ENCODE measurements at places on chromosomes 4 and X.

DNA sequence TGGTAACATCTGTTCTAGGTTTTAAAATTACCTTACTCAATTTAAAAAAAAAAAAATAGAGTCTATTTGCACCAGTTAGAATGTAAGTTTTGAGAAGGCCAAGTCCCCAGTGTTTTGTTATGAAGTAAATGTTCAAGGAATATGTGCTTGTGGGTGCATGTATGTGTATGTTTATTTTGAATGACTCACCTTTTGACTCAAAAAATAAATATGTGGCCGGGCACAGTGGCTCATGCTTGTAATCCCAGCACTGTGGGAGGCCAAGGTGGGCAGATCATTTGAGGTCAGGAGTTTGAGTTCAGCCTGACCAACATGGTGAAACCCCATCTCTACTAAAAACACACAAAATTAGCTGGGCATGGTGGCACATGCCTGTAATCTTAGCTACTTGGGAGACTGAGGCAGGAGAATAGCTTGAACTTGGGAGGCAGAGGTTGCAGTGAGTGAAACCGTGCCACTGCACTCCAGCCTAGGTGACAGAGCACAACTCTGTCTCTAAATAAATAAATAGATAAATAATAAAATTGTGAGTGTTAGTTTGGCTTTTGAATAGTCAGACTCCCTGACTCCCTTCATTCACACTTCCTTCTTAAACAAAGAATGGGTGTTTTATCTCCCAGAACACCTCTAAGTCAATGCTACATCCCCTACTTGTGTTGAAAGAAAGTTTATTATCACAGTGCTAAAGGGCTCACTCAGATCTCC, 511.3 kb upstream of the PCDH7 start:
- no peak for DNase-seq

- DNase-seq, result peak; percentile 14
Observed at GRCh38 chr4:79652232-79652631, 244.2 kb upstream of the GK2 start.

DNA sequence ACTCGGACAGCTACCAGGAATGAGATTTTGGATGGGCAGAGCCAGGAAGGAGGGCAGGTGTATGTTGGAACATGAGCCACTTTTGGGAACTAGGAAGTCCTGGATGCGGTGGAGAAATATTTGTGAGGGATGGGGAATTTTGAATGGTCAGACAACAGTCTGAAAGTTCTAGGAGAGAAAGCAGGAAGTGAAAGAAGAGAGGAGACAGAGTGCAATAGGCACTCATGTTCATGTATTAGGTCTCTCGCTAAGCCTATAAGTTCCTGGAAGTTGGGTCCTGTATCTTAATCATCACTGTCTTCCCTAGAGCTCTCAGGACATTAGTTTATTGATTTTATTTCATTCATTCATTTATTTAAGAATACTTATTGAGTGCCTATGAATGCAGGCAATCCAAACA, 65.7 kb upstream of the CITED1 start:
- no peak for DNase-seq

DNA sequence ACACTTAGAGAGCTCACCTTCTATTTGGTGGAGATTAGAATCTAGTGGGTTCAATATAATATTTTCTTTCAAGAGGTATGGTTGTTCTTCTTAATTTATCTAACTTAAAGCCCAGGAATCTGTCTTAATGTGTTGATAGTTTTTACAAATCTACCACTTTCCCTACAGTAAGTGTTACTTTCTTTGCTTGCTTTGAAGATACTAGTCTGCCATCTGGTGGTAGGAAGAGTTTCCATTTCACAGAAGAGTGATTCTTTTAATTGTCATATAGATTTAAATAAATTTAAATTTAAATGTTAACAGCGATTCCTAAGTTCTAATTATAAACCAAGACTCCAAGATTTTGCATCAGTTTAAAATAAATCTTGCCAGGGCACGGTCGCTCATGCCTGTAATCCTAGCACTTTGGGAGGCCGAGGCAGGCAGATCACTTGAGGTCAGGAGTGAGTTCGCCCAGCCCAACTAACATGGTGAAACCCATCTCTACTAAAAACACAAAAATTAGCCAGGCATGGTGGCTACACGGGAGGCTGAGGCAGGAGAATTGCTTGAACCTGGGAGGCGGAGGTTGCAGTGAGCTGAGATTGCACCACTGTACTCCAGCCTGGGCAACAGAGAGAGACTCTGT, 43.5 kb downstream of the NUDT9 start:
- DNase-seq, result peak; percentile 58

DNA sequence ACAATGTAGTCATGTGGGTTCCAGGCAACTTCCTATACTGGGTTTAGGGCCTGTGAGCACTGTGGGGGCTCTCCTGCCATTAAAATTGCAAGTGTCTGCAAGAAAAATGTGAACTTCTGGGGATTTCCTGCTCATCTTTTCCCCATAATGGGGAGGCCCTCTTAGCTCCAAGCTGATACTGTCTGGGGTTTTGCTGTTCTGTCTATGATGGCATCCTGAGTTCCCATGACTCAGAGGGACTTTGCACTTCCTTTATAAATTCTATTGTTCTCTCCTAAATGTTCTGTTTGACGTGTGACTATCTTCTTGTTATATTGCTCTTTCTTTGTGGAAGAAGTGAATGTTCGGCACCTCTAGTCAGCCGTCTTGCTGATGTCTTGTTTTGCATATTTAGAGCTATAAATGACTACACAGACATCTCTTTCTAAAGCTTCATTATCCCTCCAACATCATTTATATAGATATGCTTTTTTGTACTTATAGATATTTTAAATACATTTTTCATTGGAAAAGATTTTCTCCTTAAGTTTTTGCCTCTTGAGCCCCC, 465.8 kb downstream of the NAF1 start:
- no peak for DNase-seq

- peak; percentile 80 for DNase-seq
Observed at GRCh38 chrX:63855896-63856295, 70.9 kb upstream of the ARHGEF9 start.

GRCh38 chr4:41498177-41498576, 39.8 kb upstream of the LIMCH1 start:
- no peak for DNase-seq

GRCh38 chr4:151530783-151531182, 121.8 kb downstream of the FHIP1A start:
- DNase-seq, result peak; percentile 16

- no peak for DNase-seq
Observed at GRCh38 chr4:112894951-112895350, 154.5 kb upstream of the ANK2 start.

- peak; percentile 78 for DNase-seq
Observed at GRCh38 chr4:159012381-159012780, 90.5 kb upstream of the RAPGEF2 start.

DNA sequence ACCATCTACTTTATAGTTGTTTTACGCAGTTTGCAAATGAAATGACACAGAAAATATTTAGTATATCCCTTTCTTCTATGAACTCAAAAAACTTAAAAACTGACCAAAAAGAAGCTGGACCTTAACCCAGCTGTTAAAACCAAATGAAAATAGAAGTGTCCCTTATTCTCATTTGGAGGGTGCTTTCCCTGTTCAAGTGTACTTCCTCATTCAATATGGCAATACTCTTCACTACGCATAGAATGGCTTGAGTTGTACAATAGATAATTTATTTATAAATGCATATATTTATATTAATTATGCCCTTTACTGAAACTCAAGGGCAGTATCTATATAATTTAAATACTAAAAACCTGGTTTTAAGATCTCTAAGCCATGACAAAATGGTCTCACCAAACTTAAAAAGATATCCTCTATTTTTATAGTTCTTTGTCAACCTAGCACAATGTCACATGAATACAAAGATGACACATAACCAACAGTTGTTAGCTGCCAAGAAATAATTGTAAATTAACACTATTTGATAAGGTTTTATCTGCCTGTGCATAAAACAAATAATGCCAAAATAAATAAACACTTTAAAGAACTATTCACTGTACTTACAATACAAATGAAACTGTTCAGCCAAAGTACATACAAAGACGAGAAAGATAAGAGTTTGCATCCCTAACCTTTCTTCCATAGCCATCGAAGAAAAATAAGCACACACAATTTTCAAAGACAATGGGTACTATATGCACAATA, 25.2 kb downstream of the YTHDC1 start:
- no peak for DNase-seq

GRCh38 chr4:111537871-111538270, 607.4 kb upstream of the FAM241A start:
- peak; percentile 87 for DNase-seq

DNA sequence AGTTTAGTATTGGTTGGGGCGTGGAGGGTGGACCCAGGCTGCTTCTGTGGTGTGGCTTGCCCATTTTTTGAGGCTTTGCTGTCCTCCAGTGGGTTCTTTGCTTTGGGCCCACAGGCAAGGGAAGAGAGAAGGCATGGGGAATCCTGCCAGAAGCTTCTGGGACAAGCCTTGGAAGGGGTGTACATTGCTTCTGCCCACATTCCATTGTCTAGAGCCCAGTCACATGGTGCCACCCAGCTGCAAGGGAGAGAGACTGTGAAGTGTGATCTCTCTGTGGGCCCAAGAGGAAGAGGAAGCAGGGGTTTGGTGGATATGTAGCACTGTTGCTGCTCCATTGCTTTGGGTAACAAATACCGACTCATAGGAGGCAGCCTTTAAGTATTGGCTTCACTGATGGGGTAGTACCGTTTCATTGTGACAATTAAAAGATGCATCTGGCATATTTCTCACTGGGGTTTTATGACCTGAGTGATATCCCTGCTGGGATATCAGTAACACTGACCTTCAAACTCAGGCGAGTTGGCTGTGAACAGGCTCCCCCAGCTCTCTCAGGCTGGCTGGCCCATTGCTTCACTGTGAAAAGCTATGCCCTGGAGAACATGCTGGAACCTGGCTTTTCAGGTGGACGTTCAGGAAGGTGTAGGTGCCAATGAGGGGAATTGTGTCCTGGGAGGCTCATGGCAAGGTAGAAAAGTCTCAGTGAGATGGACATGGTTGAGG, 85.9 kb downstream of the CLDN34 start:
- DNase-seq, result peak; percentile 52

GRCh38 chrX:47380268-47380667, 9.9 kb downstream of the ZNF157 start:
- DNase-seq, result no peak

DNA sequence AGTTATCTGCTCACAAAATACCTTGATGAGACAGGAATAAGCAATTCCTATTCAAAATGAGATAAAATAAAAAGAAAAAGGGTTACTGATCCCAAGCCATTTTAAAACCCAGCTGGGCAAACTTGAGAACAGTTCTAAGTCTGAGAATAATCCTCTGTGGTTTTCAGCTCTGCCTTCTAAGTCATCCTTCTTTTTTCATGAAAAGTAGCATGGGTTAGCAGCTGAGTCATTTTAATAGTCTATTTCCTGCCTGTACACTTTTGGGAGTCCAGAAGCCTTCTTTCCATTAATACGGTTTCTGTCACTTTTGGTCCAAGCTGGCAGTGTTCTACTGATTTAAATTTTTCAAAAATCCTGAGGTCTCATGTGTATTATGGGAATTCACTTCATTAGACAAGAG, 374.3 kb downstream of the IQCM start:
- peak; percentile 61 for DNase-seq

DNA sequence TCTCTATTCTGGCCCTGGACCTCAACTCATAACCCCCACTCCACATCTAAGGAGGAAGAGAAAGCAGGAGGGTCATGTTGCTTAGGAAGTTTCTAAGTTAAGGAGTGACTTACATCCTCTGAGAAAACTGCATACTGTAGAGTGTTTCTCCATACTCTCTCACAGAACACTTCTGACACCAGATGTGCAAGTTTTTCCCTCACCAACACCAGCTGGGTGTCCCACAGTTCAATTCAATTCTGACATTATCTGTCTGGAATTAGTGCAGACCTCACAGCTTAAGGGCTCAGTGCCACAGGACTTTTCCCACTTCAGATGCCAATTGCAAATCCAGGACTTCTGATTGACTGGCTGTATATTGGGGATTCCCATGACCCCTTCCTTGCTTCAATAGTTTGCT, 89.0 kb upstream of the SFRP2 start:
- no peak for DNase-seq

DNA sequence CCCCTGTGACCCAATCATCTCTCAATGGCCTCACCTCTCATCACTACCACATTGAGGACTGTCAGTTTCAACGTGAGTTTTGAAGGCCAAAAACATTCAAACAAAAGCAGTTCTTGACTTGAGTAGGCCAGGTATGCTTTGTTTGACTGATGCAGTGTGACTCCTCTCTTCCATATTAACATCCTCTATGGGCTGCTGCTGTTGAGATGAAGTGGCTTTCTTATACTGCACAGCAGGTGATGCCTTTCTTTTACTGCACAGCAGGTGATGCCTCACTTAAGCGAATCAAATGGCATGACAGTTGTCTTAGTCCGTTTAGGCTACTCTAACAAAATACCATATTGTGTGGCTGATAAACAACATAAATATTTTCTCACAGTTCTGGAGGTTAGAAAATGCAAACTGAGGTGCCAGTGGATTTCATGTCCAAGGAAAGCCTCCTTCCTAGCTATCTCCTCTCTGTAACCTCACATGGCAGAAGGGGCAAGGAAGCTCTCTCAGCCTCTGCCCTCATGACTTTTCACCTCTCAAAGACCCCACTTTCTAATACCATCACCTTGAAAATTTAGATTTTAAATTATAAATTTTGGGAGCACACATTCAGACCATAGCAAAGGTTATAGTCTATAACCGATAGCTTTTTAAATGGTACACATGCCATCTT, 2267.9 kb upstream of the AGA start:
- DNase-seq, result no peak

- no peak for DNase-seq
Observed at GRCh38 chr4:156942991-156943390, 28.6 kb downstream of the PDGFC start.

DNA sequence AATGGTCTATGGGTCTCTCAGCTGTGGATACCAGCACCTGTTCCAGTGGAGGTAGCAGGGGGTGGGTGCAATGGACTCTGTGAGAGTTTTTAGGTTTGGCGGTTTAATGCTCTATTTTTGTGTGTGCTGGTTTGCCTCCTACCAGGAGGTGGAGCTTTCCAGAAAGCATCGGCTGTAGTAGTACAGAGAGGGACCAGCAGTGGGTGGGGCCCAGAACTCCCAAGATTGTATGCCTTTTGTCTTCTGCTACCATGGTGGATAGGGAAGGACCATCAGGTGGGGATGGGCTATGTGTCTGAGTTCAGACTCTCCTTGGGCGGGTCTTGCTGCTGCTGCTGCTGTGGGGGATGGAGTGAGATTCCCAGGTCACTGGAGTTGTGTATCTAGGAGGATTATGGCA, 557.2 kb upstream of the GRID2 start:
- no peak for DNase-seq

DNA sequence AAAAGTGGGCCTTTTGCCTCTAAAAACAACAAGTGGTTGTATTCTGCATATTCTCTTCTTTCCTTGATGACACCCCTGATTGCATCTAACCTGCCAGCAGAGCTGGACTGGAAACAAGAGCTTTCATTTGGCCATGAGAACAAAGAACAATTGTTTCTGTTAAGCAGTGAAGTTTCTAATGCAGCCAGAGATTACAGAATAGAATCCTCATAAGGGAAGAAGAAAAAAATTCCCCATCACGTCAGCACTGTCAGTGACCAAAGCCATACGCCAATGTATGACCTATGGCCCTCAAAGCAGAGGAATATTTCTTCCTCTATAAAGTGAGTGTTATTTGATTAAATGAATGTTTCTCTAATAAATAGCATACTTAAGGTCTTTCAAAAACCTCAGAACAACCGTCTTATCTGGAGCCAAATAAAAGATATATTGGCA, 529.1 kb upstream of the INTU start:
- DNase-seq, result no peak

Measured in EH (cell line).